ENCODE measurements at places on chromosomes 16 and 17.

DNA sequence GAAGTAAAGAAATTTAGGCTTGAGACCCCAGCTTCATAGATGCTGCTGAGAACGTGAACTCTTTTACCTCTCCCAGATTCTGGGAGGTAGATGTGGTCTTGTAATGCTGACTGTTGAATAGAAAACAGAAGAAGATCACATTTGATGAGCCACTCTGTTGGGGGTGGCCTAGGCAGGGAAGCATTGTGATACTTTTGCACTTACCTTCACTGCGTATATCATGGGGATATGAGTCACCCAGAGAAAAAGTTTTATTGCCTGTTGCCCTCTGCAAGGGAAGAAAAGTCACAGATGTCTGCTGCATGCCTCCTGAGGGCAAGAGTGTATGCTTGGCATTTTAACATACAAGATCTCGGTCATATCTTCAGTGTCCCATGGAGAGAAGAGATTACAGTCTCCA, 365.4 kb downstream of the SNX29 start:
- no peak for DNase-seq

DNA sequence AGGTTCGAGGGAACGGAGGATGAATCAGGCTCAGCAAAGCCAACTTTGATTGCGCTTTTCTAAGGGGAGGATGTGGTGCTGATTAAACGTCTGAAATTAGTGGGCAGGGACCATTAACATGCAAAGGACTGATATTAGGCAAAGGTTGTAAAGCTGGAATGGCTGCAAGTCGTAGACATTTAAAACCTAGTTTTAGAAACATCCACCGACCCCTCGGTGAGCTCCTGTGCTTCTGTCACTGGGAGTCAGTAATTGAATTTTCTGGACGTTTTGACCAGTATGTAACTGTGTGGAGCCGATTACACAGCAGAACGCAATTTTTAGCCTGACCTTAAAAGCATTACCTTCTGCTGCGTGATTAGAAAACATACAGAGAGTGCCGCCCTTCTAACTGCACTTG, 220.6 kb upstream of the HSBP1 start:
- no peak for DNase-seq

- DNase-seq: no peak
These were observed 6.4 kb upstream of the TOX3 start for GRCh38 chr16:52553322-52553721.

DNA sequence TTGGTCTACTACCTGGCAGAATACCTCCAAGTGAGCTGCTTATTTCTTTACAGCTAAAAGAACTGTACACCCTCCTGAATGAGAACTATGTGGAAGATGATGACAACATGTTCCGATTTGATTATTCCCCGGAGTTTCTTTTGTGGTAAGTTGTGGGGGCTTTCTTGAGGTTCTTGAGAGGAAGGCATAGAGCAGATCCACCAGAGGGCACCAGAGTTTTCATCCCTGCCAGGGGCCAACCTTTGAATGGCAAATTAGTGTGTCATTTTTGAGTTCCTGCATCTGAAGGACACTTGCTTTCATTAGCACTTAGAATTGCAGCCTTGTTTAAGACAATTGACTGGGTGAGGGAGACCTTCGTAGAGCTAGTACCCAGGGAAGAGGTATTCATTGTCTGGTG, 35.0 kb downstream of the NMT1 start:
- no peak for DNase-seq

- no peak for DNase-seq
These were observed 26.7 kb downstream of the RCVRN start for GRCh38 chr17:9878356-9878755.

GRCh38 chr16:31475946-31476302, 4.0 kb downstream of the TGFB1I1 start:
- no peak for DNase-seq

DNA sequence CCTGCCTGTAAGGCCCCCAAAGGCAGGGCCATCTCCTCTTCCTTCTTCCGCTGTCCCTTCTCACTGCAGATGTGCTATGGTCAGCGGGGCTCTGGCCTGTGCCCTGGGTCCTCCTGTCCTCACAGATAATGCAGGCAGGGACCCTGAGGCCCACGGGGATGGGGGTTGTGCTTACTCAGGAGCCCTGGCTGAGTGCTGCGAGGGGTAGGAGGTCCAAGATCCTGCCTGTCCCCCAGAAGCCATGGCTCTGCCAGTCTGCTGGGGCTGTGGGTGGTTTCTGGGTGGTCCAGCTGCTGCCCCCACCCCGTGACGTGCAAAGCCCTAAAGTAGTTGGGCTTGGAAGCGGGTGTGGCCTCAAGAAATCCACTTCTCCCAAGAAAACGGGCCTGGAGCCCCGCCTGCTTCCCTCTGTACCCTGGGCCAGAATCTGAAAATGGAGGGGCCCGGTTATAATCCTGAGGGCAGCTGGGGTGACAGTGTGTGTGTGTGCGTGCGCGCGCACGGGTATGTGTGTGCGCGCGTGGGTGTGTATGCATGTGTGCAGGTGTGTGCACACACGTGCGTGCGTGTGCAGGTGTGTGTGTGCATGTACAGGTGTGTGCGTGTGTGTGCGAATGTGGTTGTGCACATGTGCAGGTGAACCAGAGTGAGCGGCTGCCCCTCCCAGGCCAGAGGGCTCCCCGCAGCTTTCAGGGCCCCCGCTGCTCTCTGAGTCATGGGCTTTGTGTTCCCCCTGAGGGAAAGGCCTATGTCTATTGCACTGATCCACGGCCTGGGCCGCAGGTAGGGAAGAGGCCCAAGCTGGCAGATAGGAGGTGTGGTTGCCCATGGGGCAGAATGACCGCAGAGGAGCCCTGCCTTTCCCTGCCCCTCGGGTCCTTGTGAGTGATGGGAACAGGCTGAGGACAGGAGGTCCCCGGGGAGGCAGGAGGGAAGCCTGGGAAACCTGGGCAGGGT, 13.8 kb downstream of the SPNS2 start:
- DNase-seq: no peak

DNA sequence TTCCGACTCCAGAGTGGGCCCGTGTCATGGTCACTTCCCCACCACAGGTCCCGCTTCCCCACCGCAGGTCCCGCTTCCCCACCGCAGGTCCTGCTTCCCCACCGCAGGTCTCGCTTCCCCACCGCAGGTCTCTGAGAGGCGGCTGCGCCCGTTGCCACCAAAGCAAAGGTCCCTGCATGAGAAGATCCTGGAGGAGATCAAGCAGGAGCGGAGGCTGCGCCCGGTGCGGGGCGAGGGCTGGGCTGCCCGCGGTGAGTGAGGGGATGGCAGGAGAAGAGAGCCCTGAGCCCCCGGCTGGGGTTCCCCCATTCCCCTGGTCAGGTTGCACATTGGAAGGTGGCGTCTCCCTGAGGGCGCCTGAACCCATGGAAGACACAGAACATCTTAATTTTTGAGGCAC, 17.4 kb upstream of the TCF25 start:
- DNase-seq: no peak

DNA sequence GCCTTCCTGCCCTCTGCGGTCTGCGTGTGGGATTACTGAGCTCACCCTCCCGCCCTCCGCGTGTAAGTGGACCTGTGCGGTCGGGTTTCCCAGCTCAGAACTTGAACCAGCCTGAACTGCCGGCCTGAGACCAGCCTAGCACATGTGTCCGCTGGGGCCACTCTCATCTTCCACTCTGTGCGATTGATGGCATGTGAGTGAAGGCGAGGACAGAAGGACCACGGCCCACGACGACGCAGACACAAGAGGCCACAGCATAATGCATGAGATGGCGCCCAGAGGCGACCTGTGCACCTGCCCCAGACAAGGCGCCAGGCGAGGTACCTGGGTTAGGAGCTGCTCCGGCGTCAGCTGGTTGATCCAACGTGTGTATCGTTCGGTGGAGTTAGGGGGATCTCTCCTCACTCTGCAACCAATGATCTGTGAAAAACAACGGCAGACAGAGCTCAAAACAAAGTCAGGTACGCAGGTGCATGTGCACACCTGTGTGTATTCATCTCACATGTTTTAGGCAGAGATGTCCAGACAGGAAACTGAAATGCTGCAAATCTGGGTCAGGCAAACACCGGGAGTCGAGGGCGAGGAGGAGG, 74.5 kb upstream of the METRNL start:
- DNase-seq: no peak

DNA sequence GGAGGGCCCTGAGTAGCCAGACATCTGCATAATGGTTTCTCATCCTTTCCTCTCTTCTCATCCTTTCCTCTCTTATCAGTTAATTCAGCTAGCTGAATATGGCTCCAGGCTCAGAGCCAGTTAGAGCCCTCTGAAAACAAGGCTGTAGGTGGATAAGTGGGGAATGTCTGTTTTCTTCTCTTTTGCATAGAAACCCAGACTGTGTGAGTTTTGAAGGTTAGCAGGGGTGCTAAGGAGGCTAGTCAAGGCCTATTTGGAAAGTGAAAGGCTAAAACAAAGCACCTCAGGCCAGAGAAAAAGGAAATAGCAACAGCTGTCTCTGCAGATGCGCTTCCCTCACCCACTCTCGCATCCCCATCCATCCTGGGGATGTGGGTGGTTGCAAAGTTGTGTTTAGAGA, 420.9 kb downstream of the SHISA9 start:
- no peak for DNase-seq

GRCh38 chr17:41648411-41649195, 24.2 kb upstream of the KRT17 start:
- no peak for DNase-seq

- DNase-seq: no peak
These were observed 1.8 kb downstream of the KRT31 start for GRCh38 chr17:41395611-41396010.

- DNase-seq: no peak
These were observed 75.7 kb downstream of the SPAG9 start for GRCh38 chr17:51044976-51045375.

GRCh38 chr16:65700596-65700995, 578.7 kb upstream of the CDH11 start:
- no peak for DNase-seq

DNA sequence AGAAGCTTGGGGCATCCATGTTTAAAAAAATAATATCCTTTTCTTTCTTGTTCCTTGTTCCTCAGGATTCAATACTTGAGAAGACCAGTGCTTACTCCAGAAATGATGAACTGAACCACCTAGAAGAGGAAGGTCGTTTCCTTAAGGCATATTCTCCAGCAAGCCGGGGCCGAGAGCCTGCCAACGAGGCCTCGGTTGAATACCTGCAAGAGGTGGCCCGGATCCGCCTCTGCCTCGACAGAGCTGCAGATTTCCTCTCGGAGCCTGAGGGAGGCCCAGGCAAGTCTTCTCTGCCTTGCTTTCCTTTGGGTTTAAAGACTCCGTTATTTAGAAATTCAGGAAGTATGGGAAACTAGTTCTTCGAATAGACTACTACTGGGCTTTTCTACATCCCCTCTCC, 42.5 kb upstream of the ENDOV start:
- no peak for DNase-seq

- no peak for DNase-seq
These were observed 52.1 kb upstream of the SMIM36 start for GRCh38 chr17:55563363-55563762.

GRCh38 chr16:14198572-14198971, 127.5 kb downstream of the MRTFB start:
- DNase-seq: no peak

DNA sequence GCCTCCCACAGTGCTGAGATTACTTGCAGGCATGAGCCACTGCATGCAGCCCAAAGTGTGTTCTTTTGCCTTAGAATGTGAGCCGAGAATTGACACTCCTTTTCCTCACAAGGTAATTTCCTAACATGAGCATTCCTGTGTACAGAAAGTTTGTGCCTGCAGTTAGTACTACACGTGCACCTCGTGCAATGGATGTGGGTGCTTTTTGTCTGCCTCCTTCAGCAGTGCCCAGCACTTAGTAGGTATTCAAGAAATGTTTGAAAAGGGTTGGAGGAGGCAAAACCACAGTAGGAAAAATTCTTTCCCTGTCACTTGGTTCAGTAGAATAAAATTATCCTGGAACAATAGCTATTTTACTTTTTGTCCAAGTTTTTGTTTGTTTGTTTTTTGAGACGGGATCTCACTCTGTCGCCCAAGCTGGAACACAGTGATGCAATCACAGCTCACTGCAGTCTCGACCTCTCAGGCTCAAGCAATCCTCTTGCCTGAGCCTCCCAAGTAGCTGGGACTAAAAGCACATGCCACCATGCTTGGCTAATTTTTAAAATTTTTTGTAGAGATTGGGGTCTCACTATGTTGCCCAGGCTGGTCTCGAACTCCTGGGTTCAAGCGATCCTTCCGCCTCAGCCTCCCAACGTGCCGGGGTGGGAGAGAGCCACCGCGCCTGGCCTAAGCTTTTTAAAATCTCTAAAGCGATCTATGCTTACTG, 2.4 kb downstream of the NDE1 start:
- DNase-seq: no peak

- no peak for DNase-seq
These were observed 32.3 kb downstream of the FBXO31 start for GRCh38 chr16:87351320-87351698.

- DNase-seq: no peak
These were observed 10.2 kb upstream of the MEOX1 start for GRCh38 chr17:43671755-43672519.

- no peak for DNase-seq
These were observed 443 bp downstream of the TEDC2 start for GRCh38 chr16:2460391-2460713.

- DNase-seq: no peak
These were observed 1.1 kb upstream of the PRPSAP1 start for GRCh38 chr17:76354747-76355310.

GRCh38 chr16:66309-67182, 5.9 kb downstream of the RHBDF1 start:
- DNase-seq: no peak

DNA sequence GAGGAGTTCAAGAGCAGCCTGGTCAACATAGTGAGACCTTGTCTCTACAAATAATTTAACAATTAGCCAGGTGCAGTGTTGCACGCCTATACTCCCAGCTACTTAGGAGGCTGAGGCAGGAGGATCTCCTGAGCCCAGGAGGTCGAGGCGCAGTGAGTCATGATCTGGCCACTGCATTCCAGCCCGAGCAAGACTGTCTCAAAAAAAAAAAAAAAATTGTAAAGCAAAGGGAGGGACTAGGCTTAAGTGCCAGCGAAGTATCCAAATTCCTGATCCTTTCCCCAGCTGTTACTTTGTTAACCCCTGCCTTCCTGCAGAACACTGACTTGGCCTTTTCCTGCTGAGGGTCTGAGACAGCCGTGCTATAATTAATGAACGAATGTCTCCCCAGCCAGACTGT, 2.7 kb downstream of the GDPD3 start:
- DNase-seq: no peak

GRCh38 chr17:57420734-57421717, 164.7 kb downstream of the MSI2 start:
- no peak for DNase-seq

DNA sequence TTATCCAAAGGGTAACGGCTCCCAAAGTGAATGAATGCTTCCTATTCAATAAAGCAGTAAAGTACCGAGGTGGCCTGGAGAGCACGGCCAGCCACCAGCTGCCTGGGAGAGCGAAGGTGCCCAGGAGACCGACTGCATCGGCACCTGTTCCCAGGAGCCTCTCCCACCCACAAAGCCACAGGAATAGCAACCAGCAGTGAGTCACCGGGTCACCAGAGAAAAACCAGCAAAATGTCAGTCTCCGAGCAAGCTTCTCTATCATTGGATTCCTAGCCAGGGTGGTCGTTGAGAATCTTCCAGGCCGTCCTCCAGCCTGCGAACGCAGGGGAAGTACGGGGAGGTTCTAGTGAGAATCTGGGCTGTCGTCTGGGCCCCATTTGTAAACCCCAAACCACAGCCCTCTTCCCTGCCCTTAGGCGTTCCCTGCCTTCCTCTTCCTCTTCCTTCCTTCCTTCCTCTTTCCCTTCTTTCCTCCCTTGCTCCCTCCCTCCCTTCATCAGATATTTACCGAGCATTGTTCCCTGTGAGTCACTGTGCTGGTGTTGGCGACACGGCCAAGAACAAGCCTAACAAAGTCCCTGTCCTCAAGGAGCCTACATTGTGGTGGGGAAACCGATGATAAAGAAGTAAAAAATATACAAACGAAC, 114.6 kb downstream of the SLC39A11 start:
- no peak for DNase-seq

- no peak for DNase-seq
These were observed 6.1 kb upstream of the HNF1B start for GRCh38 chr17:37750768-37751475.

Measured in SIG-M5 (cell line).